ENCODE measurements at places on chromosomes 5 and 9.

GRCh38 chr5:68754536-68754935 is 339.3 kb upstream of the SLC30A5 start:
- no peak for DNase-seq

GRCh38 chr5:9283473-9283872 is 262.4 kb downstream of the SEMA5A start:
- no peak for DNase-seq

DNA sequence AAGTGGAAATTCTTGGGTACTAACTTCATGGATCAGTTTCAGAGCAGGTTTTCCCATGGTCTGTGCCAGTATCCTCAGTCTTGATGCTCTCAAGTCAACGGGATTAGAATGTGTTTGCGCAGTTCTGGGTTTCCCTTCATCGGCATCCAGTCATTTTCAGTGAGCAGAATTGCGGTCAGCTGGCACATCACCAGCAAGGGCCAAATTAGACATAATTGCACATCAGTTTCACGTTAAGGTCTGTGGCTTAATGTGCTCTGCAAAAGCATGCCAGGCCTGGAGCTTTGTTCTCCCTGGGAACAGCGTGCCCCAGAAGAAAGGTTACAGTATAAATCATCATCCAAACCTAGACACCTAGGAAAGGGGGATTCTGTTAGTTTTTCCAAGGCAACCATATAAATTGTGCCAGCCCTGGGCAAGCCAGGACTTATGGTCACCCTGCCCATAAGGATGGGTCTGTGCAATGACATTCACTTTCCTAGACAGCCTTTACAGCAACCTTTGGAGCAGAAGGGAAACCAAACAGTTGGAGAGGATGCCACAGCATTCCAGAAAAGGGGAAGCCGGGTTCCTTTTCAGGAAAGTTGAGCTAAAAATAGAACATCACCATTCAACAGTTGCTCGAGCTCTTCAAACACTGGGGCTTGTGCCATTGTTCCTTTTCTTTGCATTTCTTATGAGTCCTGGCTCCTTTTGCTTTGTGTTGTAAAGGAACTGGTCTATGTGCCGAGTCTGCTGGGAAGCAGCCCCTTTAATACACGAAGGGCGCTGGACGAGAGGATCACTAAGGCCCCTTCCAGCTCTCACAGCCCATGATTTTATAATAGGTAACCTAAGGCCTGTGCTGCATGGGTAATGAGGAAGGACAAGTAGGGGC is 23.1 kb downstream of the IQGAP2 start:
- DNase-seq: peak; percentile 34

GRCh38 chr9:118529624-118530214 is 825.5 kb downstream of the TLR4 start:
- DNase-seq: no peak

DNA sequence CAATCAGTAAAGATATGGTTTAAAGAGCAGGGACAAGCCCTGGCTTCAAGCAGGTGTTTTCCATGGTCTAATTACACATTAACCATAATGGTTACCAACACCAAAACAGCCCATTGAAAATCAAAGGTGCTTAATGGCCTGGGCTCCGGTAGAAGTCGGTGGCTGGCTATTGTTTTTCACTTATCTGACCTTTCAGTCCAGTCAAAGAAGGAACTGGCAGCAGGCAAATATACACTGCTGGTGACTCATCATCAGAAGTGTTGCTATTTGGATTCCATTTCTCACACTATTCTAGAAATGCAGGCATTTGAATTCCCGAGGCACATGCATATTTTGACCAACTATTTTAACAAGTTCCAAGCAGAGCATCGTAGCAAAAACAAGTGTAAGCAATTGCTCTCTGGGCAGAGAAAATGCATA is 26.3 kb upstream of the GABRP start:
- peak; percentile 80 for DNase-seq

DNA sequence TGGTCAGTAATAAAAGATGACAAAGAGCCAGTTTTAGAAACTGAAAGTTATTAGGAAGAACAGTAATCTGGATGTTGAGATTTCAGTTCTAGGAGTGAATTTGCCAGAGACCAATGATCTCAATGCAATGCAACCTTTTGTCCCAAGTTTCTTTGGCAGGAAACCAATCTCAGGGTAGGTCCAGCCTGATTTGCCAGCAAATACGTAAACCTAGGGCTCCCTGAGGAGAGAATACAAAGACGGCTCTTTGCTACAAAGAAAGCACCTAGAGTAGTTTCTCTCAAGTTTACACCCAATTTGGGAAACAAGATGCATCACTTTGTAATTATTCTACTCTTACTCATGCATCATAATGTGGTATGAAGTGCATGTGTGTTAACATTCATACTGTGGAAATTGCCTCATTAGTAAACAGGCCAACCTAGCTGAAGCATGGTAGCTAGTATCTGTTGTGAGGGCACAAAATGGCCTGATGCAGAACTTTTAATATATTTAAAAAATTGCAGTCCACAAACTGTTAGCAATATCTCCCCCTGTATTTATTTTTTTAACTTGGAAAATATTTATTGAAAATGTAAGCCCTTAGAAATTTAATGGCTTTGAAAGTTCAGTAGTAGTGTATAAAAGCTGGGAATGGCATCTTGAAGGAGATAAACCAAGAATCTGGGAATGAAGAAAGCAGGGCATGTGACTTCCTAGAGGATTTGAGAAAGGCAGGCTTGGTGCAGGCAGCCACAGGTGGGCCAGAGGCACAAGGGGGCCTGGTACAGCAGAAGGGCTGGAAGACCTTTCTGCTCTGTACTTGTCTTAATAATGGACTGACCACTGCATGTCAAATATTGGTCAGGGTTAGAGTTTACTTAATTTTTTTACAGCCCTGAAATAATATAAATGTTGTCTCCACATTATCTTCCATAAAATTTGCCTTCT is 59.5 kb downstream of the MAST4 start:
- no peak for DNase-seq

DNA sequence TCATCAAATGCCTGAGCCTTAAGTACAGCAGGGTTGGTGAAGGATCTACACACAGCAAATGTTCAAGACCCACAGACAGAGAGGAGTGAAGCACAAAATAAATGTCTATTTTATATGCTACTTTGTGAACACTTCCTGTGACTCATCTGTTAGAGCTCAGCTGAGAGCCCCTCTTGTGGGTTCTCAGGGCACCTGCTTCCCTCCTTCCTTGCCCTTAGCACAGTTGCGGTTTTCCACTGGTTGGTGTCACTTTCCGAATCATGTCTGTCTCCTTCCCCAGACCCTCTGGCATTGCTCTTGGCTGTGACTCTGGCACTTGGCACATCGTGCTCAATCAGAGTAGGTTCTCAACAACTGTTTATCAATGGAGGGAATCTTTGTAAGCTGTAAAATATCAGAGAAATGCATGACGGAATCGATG is 128.5 kb upstream of the STC2 start:
- DNase-seq: peak; percentile 64

DNA sequence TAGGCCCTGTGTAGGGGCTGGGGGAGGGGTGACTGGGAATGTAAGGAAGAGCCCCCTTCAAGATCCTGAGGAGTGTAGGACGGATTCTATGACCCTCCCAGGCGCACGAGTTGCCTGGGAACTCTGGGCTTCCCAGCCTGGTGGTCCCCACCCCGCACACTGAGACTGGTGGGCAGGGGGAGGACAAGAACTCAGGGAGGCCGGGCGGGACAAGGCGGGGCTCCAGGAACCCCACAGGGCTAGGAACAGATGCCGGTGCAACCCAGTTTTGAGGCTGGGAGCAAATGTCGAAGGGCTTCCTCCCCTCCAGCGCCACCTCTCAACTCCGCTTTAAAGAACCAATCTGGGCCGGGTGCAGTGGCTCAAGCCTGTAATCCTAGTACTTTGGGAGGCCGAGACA is 1.3 kb upstream of the VDAC1 start:
- no peak for DNase-seq

Measured in fibroblast of skin of back (primary cell).